ENCODE measurements at places on chromosomes 7 and 10.

- no peak for DNase-seq
These were observed 15.4 kb downstream of the IFIT3 start for GRCh38 chr10:89343089-89343767.

DNA sequence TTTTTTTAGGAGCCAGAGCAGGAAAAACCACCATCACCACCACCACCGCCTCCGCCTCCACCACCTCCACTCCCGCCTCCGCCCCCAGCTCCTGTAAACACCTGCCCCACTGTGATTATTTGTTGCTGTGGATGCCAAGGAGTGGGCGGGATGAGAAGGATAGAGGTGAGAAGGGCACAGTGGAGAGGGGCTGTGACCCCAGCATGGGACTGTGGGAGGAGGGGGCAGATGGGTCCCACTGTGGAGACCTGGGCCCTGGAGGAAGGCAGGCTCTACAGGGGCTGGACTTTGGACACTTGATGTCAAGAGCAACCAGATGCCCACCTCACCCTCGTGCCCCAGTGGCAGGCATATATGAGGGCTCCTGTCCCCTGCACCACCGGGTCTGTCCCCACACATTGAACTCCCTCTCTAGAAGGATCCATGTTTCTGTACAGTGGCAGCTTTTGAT, 24.7 kb downstream of the ANTXRL start:
- no peak for DNase-seq

DNA sequence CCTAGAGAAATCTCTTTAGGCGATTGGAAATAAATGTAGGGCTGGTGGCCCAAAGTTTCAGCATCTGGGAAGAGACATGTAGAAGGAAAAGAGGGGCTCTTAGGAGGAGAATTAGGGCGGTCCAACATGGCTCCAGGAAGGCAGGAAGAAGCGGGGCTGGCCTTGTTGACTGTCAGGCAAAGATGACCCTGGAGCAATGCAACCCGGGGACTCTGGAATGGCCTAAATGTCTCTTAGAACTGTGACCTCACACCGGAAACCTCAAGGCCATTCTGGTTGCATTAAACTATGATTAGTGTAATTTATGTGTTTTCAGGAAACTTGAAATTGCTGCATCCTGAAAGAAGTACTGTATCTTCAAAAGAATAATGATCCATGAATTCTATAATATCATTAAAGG, 66.8 kb downstream of the NRP1 start:
- no peak for DNase-seq

- DNase-seq: no peak
These were observed 186.8 kb downstream of the ITGB1 start for GRCh38 chr10:32771217-32771616.

DNA sequence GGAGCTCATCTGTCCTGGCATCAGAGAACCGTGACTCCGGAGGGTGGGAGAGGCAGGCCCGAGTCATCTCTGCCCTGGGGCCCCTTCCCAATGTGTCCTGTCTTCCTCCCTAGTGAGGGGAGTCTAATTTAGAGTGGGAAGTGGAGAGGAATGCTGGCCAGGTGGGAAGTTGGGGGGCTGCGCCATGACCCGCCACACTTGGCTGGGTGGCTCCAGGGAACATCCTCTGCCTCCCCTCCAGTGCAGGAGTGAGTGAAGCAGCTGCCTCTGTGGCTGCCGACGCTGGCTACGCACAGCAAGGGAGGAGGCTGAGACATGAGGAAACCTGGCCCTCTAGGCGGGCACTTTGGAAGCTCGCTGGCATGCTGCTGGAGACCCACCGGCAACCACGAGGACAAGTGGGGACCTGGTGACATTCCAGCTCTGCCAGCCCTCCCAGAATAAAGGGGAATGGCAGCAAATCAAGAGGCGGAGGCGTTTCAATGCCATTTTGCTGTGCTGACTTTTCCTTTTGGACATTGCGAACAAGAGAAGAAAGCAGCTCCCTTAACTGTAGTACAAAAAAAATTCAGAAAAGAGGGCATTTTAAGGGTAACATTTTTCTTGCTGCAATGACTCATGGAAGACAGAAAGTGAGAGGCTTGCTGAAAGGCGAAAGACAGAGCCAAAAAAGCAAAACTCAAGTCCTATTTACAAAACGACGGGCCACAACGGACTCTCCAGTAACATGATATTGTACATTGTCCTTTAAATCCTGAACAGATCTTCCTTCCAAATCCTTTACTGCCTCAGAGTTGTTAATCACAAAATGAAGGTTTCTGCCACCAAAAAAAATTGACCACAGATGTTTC, 121.2 kb upstream of the PITRM1 start:
- no peak for DNase-seq

- DNase-seq: no peak
These were observed 268.9 kb upstream of the SEMA3C start for GRCh38 chr7:81187753-81188152.

DNA sequence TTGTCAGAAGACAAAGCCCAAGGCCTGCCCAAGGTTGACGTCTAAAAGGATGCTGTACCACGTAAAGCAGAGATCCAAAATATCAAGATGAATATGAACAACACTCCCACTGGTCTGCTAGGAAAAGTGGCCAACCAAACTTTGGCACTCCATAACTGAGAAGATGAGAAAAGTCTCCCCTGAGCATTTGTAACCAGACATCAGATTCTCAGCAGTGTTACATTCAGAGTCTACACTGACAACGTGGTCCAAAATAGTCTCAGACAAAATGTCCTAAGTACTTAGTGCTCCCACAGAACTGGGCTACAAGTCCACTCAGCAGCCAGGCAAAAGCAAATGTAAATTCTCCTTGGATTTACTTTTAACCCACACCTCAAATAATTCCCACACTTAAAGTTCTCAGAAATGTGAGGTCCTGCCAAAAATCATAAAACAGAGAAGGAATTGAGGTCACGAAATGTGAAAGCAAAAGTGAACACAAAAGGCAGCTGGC, 185.1 kb upstream of the NOBOX start:
- DNase-seq: no peak

DNA sequence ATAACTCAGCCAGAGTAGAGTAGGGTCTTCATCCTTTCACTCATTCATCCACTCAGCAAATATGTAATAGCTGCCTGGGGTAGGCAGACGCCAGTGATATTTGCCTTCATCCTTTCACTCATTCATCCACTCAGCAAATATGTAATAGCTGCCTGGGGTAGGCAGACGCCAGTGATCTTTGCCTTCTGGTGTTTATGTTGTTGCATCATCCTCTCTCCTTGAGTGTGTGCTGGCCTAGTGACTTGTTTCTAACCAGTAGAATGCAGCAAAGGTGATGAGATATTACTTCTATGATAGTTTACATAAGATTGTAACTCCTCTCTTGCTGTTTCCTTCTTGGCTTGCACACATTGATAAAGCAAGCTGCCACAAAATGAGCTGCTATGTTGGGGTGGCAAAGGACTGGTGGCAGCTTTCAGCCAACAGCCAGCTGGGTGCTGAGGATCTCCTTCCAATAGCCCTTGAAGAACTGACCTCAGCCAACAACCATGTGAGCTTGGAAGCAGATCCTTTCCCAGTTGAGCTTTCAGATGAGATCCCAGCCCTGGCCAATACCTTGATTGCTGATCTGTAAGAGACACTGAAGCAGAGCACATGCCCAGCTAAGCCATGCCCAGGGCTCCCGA, 23.2 kb upstream of the MTPN start:
- no peak for DNase-seq

GRCh38 chr7:121562259-121562658, 166.2 kb upstream of the FAM3C start:
- DNase-seq: no peak

DNA sequence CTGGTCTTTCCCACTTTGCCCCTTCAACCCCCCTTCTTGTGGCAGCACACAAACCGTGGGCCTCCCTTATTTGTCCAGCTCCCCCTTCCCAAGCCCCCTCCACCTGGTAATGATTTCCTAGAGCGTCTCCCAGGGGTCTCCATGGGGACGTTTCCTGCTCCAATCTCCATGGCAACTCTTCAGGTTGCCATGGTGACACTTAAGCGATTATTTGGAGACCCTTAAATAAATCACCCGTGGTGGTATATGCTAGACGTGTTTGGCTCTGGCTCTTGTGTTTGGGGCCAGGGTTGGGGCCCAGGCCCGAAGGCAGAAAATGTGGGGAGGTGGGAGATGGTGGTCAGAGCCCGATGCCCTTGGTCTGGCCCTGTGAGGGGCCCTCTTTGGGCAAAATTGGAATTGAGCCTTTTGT, 41.1 kb upstream of the DLG5 start:
- no peak for DNase-seq

DNA sequence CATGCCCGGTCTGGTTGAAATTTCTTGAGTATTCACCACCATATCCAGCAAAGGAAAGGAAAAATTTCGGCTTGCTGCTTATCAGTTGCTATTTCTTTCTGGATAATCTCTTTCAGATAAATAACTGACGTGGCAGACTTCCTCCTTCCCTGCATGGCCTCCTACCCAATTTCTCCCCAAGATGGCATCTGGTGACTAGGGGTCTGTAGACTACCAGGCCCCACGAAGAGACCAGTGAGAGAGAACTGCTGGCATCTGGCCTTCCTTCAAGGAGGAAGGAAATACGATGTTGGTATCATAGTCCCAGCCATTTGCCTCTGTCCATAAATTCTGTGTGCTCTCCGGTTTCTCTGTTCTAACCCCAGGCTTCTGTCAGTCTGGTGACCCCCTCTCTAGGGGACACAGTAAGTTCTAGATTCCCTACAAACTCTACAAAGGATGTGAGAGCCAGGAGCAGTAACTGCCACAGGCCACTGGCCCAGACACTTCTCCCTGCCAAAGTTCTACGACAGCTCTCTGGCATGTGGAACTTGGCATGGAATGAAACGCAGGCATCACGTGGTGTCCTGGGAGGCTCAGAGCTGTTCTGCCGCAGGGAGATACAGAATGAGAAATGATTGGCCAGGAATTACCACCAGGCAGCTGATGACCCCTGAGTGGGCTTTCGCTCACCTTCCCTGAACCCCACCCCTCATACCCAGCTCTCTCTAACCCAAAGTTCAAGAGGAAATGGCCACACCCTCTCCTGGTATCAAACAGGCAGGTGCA, 30.0 kb upstream of the MSRB2 start:
- no peak for DNase-seq

- DNase-seq: no peak
These were observed 80.7 kb upstream of the CXCL12 start for GRCh38 chr10:44465401-44466115.

- DNase-seq: no peak
These were observed 366.5 kb upstream of the SEMA3C start for GRCh38 chr7:81285142-81285871.

- peak; percentile 60 for DNase-seq
These were observed 372 bp upstream of the TMEM130 start for GRCh38 chr7:98870121-98870651.

DNA sequence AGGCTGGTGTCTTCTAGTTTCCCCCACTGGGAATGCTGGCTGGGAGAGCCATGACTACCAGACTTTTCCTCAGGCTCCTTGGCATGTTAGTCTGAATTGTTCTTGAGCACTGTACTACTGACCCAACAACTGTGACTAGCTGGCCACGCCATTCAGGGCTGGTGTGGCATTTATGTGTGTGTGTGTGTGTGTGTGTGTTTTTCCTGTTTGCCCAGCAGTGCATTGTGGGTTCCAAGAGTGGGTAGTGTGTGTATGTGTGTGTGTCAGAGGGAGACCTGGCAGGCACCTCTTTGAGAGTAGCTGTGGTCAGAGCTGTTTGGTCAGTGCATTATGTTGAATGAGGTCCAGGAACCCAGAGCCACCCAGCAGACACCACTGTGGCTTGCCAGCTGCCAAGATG, 9.2 kb downstream of the PCBD1 start:
- DNase-seq: no peak

DNA sequence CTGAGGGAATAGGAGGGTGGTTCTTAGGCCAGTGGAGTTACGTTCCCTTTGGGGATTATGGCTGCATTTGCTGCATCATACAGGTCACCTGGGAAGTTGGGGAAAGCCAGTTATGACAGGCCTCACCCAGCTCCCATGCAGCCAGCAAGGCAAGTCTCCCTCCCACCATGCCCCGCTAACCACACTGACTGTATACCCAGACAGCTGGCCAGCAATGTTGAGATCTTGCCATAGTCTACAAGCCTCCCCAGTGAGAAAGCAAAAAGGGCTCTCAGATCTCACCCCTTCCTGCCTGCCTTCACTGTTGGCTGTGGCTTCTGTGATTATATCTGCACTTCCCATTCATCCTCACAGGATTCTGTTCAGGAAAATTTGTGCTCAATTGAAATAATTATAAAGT, 133.3 kb upstream of the HGF start:
- no peak for DNase-seq

DNA sequence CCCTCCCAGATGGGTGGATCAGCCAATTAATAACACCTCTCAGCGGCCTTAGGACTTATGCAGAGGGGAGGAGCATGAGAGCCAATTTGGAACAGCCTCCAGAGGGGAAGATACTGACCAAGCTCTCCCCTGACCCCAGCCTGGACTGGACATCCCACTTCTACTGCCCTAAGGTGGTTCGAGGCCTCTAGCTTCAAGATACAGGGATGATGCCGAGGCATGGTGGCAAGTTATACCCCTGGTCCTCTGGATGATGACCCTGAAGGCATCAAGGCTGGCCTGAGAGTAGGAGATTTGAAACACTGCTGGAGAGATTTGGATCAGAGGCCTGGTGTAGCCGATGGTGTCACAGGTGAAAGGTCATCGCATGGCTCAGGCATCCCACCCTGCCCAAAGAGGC, 3.2 kb downstream of the CDH23 start:
- DNase-seq: no peak

GRCh38 chr10:76115471-76116155, 684.2 kb downstream of the LRMDA start:
- no peak for DNase-seq

DNA sequence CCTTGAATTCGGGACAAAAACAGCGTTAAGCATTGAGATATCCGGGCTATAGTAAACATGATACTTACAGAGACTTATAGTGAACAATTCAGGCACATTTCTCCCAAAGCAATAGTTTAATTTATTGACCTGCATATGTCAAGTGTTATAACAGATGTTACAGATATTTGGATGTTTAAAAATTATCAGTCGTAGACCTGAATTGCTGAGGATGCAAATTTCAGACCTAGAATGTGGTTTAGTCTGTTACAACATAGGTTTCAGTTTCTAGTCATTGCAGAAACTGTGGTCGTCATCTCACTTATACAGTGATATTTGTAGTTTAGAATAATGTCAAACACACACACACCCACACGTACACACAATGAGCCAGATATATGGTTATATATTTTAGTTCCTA, 85.2 kb downstream of the VTI1A start:
- DNase-seq: no peak

GRCh38 chr7:90579181-90579688, 16.9 kb upstream of the CDK14 start:
- no peak for DNase-seq

All from NCI-H1694 (cell line).